NCI-H748 treated with DMSO at 0.1 percent for 48 hours (cell line): ENCODE measurements at places on chromosomes 2 and 18.
A peak's percentile ranks its signal among the peaks of the same experiment; 100 is the strongest.

DNA sequence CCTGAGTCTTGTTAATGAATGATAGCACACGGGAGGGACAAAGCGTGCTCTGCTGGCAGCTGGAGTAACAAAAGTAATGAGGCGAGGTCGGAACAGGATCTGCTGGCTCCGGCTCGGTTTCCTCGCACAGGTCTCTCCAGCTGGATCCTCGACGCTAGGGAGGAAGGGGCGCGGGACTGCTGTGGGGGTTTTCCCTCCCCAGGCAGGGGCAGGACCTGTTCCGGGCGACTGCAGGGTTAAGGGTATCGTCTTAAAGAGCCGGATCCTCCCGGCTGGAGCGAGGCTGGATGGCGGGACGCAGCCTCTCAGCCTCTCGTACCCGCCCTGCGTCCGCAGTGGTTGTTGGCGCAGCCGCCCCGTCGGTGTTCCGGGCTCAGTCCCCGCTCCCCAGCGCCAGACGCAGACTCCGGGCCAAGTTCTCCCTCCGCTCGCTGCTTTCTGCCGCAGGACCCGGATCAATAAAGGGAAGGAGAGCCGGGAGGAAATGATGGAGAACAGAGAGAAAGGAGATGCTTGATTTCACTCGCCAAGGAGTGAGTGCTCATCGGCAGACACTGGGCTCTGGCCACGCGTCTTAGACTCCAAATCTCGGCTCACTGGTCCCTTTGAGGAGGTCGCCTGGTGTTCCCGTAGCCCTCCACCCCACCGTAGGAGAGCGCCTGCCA lies 1.1 kb upstream of the LIPG start:
- peak; percentile 39 for DNase-seq

DNA sequence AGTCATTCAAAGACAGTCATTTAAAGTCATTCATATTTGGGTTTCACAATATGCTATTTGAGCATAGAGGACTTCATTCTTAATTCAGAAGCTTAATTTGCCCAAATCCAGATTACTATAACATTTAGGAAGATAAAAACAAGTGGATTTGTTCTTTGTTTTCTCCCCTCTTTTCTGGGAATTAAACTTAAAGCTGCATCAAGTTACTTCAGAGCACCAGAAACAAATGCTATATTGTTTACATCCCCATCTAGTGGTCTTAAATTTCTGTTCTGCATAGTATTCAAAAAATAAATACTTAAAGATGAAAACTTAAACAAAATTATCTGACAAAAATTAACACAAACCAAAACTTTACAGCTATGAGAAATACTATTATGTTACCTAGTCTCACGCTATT lies 34.7 kb upstream of the MARCHF7 start:
- DNase-seq, result no peak

DNA sequence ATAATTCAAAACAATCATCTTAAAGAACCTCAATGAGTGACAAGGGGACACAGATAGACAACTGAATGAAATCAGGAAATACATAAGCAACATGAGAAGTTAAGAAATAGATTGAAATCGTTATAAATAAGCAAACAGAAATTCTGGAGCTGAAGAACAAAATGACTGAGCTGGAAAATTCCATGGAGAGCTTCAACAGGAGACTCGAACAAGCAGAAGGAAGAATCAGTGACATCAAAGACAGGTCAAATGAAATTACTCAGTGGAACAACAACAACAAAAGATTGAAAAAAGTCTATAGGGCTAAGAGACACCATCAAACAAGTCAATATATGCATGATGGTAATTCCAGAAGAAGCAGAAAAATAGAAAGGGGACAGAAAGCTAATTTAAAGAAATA lies 89.5 kb upstream of the ALKAL2 start:
- no peak for DNase-seq

DNA sequence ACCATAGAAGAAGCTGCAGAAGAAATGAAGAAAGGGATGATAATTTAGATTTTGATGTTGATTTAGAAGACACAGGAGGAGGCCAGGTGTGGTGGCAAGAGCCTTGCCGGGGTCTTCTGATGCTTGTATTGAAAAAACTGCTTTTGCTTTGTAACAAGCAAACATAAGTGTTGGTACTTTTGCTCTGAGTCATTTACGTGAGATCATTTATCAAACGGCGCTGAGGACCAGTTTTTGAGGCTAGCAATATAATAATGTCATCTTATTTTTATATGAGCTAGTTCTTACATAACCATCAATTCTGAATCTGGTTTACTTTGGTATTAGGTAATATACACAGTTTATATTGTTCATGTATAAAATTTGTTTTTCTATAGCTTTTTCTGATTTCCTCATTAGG lies 30.6 kb downstream of the SPTBN1 start:
- no peak for DNase-seq

- DNase-seq, result no peak
These were observed 143.4 kb downstream of the EML6 start for GRCh38 chr2:54866868-54867267.

DNA sequence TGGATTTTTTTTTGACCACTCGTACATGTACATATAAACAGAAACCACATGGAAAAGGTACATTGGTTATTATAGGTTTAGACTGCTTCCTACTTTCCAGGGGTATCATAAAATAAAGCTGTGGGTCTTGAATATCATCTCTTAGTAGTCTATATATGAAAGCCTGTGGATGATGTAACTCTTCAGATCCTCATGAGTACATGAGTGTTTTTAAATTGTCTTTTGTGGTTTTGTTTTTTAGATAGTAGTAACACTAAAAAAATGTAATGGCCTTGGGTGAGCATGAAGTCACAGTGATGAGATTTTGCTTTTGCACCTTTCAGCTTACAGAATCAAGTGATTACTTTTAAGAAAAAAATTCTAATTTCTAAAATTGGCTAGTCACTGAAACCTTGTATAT lies 80.2 kb downstream of the RAB3GAP1 start:
- no peak for DNase-seq

DNA sequence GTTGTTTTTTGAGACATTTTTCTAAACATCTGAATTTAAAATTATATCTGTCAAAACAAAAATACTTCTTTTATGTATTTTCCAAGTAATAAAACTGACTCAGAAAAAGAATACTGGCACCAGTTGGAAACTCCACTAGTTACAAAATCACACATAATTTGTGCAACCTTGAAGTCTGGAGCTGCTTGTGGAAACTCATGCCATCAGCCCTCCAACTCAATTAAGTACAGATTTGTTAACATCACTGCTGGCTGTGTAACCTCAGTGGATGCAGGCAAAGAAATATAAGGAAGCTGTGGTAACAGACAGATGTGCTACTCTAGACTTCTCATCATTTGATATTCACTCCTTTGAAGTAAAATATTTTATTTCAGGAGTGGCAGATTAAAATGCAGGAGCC lies 30.0 kb upstream of the RAPH1 start:
- DNase-seq, result no peak

DNA sequence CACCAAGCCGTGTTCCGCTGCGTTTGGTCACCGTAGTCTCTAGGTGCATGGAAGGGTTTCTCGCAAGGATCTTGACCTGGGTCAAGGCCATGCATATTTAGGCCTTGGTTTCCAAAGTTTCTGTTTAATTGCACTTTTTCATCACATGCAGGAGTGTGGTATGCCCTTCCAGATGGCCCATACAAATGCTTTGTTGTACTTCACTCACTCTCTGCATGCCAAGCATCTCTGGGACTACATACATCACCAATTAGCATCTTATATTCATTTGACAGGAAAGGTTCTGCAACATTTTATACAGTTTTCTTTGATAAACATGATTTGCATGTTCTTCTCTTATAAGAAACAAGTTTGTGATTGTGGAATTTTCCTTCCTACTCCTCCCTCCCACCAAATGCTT lies 132.8 kb upstream of the KLHL14 start:
- DNase-seq, result no peak

DNA sequence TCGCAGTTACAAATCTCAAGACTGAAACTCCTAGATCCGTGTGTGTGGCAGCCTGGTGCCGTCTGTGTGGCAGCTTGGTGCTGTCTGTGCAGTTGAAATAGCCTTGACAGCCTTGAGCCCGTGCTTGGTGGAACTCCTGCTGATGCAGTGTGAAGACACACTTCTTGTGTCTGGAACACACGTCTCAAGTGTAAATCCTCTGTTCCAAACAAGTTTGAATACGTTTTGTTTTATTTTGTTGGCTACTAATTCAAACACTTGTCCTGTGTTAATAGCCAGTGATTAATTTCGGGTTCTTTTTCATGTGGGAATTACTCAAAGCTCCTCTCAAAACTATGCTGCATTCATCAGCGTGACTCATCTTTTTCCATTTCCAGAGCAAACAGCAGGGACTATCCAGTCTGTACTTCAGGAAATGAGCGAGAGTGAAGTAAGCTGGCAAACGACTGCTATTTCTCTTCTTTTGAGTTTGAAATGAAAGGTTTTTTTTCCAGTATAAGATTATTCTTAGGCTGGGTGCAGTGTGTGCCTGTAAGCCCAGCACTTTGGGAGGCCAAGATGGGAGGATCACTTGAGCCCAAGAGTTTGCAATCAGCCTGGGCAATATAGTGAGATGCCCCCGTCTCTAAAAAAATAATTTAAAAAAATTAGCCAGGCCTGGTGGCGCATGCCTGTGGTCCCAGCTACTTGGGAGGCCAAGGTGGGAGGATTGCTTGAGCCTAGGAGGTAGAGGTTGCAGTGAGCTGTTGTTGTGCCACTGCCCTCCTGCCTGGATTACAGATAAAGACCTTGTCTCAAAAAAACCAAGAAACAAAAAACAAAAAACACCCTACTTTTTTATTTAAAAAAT lies 152.9 kb downstream of the SPP2 start:
- DNase-seq, result no peak
